ENCODE measurements at places on chromosomes 1 and 21.

DNA sequence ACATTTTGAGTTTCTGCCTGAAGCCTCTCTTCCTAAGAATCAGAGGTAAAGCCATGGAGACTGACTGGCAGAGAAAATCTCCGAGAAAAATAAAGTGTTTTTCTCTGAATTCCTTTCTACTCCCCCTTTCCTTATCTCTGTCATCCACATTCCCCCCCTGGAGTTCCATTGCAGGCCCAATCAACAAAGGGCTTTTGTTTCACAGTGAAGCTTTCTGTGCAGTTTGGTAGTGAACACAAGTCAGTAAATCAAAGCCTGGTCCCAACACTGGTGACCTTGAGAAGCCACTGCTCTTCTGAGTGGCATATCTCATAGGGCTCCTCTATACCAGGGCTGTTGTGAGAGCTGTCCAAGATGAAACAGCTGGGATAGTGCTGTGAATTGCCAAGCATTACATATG is 228.4 kb downstream of the SEC16B start:
- no peak for DNase-seq

DNA sequence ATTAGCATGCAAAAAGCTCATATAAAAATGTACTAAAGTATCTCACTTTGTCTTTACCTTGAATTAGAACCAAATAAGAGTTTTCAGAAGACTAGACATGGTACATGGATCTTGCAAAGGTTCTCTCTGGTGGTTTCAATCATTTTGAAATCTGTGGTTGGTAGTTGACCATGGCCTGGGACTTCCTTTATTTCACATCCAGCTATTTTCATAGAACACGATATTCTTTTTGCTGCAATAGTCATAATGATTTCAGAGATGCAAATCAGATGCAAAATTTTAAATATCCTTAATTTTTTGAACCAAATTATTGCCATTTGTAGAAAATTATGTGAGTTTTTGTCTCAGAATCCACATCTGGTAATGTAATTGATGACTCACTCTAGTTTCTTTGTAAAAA is 375.1 kb upstream of the ZP4 start:
- DNase-seq = no peak

DNA sequence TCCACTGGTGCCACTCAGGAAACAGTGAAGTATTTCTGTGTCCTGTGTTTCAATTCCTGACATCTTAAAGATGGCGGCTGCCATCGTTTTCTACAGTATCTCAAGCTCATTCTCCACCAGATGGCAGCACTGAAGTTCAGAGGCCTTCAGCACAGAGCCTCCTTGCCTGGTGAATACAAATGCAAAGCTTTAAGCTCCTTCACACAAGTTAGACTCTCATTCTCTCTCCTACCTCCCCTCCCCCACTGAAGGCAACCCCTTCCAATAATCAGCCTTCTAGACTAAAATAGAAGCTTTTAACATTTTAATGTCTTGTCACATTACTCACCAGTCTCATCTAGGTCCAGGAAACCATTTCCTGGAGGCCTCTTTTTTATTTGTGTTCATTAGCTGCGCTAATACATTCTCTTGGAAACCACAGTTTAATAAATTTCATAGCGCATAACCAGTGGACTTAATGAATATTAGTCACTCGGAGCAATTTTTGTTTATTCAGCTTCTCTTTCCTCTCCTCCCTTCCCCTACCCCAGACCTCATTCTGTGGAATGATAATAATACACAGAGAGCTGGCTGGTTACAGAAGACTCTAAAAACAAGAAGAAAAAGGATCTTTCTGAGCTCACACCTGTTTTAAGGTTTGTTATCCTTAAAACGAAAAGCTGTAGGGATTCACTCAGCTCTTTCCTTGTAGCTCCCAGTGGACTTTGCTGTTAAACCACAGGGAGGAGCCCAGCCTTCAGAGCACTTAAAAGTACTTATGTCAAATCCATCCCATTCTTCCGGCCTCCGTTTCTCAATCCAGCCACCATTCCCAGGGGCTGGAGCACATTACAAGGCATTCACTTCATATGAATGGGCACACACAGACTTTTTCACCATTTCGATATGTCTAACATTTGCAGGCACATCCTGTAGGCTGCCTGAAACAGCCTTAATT is 384.9 kb downstream of the HLX start:
- DNase-seq = peak; percentile 22

DNA sequence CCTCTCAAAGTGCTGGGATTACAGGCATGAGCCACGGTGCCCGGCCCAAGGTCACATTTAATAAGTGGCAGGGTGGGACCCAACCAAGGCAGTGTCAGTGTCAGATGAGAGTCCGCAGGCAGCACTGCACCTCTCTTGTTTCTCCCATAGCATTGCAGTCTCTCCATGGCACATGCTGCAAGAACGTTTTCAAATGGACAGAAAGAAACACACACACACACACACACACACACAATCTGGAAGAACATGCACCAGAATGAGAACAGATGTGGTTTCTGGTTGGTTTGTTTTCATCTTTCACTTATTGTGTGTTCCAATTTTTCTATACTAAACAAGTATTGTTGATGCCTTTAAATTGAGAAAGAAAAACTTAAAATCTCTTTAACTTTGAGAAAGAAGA is 126.5 kb downstream of the SYF2 start:
- DNase-seq = no peak

GRCh38 chr1:78145105-78145580 is 99.4 kb downstream of the GIPC2 start:
- peak; percentile 56 for DNase-seq

GRCh38 chr21:41029571-41029970 is 138.4 kb upstream of the BACE2 start:
- DNase-seq = no peak

DNA sequence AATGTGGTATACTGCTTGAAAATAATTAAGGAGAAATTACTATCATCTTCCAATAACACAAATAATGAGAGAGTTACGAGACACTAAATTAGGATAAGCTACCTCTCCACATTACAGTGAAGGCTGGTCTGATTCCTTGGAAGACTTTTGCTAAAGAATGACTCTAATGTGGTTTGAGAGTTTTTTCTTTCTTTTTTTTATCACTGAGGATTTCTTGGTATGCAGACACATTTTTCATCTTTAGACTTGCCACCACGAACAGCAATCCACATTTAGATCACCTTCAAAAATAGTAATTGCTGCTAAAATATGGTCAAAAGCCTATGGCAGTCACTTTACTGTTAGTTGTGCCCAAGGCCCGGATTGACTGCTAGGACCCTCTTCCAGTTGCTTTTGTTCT is 16.6 kb upstream of the TMEM35B start:
- DNase-seq = no peak

DNA sequence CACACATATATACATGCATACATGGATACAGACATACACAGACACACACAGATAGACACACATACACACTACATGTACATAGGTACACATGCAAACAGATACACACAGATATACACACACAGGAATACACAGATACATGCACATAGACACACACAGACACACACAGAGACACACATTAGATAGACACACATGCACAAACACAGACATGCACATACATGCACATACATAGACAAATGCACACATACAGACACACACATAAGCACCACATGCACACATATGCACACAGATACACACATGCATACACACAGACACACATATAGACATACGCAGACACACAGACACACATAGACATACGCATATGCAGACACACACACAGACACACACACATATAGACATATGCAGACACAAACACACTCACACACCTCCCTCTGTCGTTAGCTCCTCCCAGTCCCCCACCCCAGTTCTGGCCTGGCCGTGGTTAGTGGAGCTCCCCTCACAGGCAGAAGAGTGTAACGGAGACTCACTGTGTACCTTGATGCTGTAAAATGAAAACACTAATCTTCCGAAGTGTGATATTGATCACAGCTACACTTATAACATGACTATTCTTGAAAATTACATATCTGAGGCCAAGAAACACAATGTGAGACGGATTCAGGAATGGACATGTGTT is 7.6 kb downstream of the UBASH3A start:
- no peak for DNase-seq

- DNase-seq = no peak
Measured at GRCh38 chr1:229033480-229033879, 237.4 kb upstream of the RAB4A start.

DNA sequence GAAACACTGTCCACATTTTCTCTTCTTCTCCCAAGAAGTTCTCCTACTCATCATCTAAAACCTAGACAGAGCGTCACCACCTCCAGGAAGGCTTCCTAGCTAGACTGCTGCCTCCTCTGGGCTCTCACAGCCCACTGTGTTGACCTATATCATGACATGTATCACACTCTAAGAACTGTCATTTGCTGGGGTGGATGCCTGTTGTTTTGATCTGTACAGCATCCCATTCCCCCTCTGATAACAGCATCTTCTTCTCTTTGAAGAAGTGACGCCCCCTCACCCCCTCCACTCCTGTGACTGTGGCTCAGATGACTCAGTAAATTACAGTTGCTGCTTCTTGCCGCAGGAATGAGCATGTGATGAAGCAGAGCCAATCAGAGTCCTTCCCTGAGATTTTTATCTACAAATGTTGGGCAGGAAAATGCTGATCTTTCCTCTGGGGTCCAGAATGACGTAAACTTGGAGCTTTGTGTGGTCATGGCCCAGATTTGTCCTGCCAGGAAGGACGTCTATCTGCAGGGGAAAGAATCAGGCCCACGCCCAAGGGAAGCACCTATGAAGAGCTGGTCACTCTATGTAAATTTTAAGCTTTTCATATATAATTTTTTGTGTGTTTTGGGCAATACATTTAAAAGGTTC is 28.0 kb upstream of the FOXO6 start:
- no peak for DNase-seq

DNA sequence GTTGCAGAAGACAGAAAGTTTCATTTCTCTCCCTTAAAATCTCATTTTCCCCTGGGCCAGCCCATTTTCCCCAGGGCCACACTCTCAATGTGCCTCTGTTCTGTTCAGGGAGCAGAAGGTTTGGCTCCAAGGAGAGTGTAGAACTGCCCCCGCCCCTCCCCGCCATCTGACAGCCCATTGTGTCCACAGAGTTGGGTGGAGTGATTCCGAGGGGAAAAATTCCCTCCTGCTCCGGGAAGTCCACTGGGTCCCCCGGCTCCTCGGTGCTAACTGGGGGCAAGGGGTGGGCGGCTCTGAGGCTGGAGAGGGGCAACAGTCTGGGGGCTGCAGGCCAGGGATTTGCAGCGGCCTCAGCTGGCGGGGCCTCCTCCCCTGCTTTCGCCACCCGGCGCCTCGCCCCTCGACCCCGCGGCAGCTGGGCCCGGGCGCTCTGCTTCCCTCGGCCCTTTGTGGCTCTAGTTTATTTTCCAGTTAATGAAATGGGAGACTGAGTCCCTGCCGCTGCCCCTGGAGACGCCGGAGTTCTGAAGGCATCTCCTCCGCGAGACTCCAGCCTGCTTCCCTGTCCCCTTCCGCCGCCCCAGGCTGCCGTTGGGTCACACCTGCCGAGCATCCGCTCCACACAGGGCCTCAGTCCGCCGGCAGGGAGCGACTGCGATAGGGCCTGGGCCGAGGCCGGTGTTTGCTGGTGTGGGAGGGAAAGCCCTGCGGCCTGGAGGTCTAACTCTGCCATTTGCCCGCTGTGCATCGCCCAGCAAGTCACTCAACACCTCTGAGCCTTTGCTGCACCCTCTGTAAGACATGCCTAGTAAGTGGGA is 14.7 kb upstream of the KIRREL1 start:
- DNase-seq = peak; percentile 43

GRCh38 chr1:35844826-35845225 is 37.0 kb downstream of the AGO4 start:
- no peak for DNase-seq

GRCh38 chr1:87595384-87595781 is 266.7 kb downstream of the LMO4 start:
- DNase-seq = no peak

- DNase-seq = no peak
Measured at GRCh38 chr1:39418236-39418635, 73.2 kb upstream of the BMP8A start.

GRCh38 chr1:185595835-185596667 is 138.1 kb upstream of the HMCN1 start:
- peak; percentile 66 for DNase-seq

- no peak for DNase-seq
Measured at GRCh38 chr1:20068722-20069121, 1.3 kb upstream of the PLA2G5 start.

GRCh38 chr21:40863839-40864238 is 16.9 kb upstream of the DSCAM start:
- no peak for DNase-seq

DNA sequence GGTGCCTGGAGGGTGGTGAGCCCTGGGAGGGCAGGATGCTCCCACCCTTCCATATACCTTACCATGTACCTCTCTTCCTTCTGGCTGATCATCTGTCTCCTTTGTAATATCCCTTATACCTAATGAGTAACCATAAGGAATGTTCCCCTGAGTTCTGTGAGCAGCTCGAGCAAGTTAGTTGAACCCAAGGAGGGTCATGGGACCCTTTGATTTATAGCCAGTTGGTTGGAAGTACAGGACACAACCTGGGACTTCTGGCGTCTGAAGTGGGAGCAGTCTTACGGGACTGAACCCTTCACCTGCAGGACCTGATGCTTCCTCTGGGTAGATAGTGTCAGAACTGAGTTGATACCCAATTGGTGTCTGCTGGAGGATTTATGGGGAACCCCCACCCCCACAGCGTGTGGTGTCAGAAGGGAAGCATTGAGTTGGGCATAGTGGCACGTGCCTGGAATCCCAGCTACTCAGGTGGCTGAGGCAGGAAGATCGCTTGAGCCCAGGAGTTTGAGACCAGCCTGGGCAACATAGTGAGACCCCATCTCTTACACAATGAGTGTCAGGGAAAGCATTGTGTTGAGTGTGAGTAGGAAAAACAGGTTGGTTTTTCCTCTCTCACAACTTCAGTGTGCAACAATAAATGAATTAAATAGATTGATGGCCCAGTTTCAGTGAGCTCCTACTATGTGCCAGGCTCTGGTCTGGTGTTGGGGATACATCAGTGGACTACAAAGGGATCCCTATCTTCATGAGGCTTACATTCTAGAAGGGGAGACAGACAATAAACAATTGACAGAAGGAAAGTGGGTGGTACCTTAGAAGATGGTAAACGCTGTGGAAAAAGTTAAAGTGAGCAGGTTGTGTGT is 16.0 kb downstream of the DNAJC16 start:
- no peak for DNase-seq

DNA sequence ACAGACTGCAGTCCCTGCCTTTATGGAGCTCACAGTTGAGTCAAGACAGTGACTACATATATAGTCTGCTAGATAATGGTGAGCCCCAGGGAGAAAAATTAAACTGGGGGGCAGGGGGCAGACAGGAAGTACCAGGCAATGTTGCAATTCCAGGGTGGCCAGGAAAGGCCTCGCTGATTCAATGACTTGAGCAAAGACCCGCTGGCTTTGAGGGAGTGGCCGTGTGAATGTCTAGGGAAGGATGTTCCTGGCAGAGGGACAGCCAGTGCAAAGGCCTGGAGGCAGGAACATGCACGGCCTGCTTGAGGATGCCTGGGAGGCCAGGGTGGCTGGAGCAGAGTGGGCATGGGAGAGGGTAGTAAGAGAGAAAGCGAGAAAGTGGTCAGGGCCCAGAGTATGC is 23.0 kb upstream of the EPHA8 start:
- no peak for DNase-seq
